Cardiac muscle cell (in vitro differentiated cells and primary cell): ENCODE measurements at places on chromosomes 7 and 10. TPM values are rescaled to one million over a fixed set of nuclear protein-coding genes. Genes with fewer than 3 reads are reported as not detected.

GRCh38 chr7:47501406-47501805, 80.5 kb downstream of the TNS3 start:
- H3K4me3 ChIP-seq = no peak overlapping the region
- peaks cover 24% of the 10 kb centered on the region for H3K4me1 ChIP-seq
- H3K36me3 ChIP-seq = no peaks in the 10 kb centered on the region
- peak; percentile 82 for DNase-seq

The MCM10 gene
- 3.9 and 4.8 TPM in 2 replicates for total RNA-seq

DNA sequence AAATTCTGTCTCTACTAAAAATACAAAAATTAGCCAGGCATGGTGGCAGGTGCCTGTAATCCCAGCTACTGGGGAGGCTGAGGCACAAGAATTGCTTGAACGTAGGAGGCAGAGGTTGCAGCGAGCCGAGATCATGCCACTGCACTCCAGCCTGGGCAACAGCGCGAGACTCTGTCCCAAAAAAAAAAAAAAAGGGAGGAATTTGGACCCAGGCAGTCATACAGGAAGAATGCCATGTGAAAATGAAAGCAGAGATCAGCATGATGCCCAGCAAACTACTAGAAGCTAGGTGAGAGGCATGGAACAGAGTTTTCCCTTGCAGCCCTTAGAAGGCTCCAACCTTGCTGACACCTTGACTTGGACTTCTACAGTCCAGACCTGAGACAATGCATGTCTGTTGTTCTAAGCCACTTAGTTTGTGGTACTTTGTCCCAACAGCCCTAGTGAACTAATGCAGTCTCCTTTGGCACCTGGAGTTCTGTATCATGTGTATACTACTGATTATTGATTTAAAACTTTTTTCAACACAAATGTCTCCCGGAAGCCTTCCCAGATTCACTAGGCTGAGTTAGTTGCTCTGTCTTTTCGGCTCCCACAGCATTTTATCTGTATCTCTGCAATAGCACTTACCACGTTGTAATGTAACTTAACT, 10.2 kb upstream of the BAG3 start:
- H3K36me3 ChIP-seq = no peaks in the 10 kb centered on the region
- no peaks in the 10 kb centered on the region for H3K27me3 ChIP-seq
- no peak overlapping the region for H3K27ac ChIP-seq
- no peaks in the 10 kb centered on the region for H3K4me1 ChIP-seq
- H3K4me3 ChIP-seq = no peak overlapping the region

DNA sequence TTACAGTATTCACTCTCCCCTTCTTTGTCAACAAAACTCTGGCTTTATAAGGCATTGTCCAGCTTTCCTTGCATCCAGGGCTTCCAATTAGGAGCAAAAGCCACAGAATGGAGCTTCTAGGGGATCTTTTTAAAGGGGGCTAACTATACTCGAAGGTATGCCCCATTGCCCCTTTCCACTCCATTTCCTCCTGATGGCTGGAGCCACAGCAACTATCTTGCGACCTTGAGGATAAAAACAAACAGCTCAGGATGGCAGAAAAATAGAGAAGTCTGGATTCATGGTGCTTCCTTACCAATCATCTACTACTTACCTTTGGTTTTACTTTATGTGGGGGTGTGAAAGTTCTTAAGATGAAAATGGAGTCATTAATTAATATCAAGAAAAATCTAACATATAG, 206.3 kb upstream of the PODXL start:
- peaks cover 22% of the 10 kb centered on the region for H3K27me3 ChIP-seq
- no peaks in the 10 kb centered on the region for H3K4me1 ChIP-seq
- no peaks in the 10 kb centered on the region for H3K36me3 ChIP-seq
- no peak for DNase-seq

The NEURL1 gene
- 2.3 and 2.7 TPM in 2 replicates for total RNA-seq

GRCh38 chr10:12984165-12984747, 17.3 kb downstream of the CCDC3 start:
- no peaks in the 10 kb centered on the region for H3K27me3 ChIP-seq
- no peaks in the 10 kb centered on the region for H3K36me3 ChIP-seq
- H3K4me3 ChIP-seq = no peak overlapping the region
- no peak for DNase-seq

The NIPSNAP2 gene
- total RNA-seq = 97.7 and 123 TPM in 2 replicates

The ANKRD30A gene
- total RNA-seq = not detected in 2 replicates

- peaks cover 5% of the 10 kb centered on the region for H3K4me1 ChIP-seq
- H3K4me3 ChIP-seq = no peak overlapping the region
- H3K36me3 ChIP-seq = no peaks in the 10 kb centered on the region
- DNase-seq = no peak
Measured at GRCh38 chr10:132898391-132899053, 43.8 kb downstream of the CFAP46 start.

DNA sequence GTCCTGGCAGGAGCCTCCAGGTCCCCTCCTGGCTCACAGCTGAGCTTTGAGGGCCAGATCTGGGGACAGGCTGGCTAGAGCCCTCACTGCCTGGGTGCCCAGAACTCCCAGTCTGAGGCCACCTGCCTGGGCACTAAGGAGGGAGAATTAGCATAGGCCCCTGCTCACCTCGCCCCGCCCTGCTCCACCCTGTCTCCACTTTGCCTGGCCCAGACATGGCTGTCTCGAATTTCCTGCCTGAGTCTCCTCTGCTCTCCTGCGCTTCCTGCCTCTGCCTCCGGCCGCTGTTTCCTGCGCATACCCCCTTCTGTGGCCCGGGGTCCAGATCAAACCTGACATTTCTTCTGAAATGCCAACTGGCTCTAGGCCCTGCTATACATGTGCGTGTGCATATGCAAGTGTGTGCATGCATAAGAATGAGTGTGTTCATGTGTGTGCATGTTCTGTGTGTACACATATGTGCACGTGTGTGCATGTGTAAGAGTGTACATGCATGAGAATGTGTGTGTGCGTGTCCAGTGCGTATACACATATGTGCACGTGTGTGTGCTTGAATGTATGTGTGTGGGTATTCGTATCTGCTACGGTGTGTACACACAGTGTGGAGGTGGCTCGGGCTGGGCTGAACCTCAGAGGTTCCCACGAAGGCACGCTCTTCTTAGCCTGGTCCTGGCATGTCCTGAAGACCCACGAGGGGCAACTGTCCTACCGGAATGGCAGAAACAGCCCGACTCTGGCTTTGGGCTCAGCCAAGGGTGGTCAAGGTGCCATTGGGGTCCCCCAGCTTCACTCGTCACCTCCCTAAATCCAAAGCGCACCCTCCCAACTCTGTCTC, 64.9 kb downstream of the MYL10 start:
- no peak for DNase-seq
- H3K27me3 ChIP-seq = no peaks in the 10 kb centered on the region
- H3K27ac ChIP-seq = no peak overlapping the region
- H3K36me3 ChIP-seq = no peaks in the 10 kb centered on the region

DNA sequence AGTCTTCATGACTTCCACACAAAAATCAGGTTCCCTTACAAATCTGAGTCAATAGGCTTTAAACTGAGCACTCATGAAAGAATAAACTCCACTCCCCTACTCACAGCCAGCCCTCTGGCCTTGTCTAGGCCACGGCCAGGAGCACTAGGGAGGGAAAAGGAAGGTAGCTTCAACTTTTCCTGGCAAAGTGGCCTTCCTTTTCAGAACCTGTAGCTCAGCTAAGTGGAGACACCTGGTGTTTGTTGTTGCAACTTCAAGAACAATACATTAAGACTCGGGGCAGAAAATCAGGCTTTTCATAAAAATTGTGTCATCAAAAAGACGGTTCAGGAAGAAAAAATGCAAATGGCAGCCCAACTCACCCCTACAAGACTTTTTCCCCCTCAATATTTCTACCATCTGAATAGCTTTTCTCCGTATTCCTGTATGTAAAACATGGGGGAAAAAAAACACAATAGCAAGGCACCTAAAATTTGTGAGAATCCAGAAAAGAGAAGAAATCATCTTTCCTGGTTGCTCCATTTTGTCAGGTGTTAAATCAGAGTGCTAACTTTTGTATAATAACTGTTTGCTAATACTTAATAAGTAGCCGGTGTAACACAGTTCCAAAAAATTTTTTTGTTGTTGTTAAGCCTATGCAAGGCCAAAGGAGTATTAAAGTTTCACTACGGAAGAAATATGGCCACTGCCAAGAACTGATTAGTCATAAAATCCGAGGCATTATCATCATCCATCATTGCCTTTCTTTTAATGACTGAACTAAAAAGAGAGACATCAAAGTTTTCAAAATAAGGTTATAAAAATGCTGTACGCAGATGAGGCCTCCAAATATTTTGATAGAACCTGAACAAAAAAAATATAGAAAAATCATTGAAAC, 66.2 kb upstream of the ARID5B start:
- peak; percentile 84 for DNase-seq
- H3K36me3 ChIP-seq = no peaks in the 10 kb centered on the region
- H3K4me1 ChIP-seq = no peaks in the 10 kb centered on the region
- no peak overlapping the region for H3K4me3 ChIP-seq
- H3K27me3 ChIP-seq = no peaks in the 10 kb centered on the region
- H3K27ac ChIP-seq = no peak overlapping the region

The ZNF727 gene
- total RNA-seq = not detected in 2 replicates

- no peak overlapping the region for H3K27ac ChIP-seq
- H3K4me1 ChIP-seq = peaks cover 7% of the 10 kb centered on the region
- H3K4me3 ChIP-seq = no peak overlapping the region
- H3K36me3 ChIP-seq = no peaks in the 10 kb centered on the region
- DNase-seq = no peak
Measured at GRCh38 chr10:31885971-31886370, 42.7 kb downstream of the ARHGAP12 start.

GRCh38 chr7:16581286-16581685, 54.7 kb downstream of the LRRC72 start:
- DNase-seq = no peak
- no peaks in the 10 kb centered on the region for H3K27me3 ChIP-seq
- no peak overlapping the region for H3K4me3 ChIP-seq
- no peaks in the 10 kb centered on the region for H3K4me1 ChIP-seq
- no peak overlapping the region for H3K27ac ChIP-seq
- H3K36me3 ChIP-seq = no peaks in the 10 kb centered on the region

The ZCWPW1 gene
- 7.9 and 8.1 TPM in 2 replicates for total RNA-seq

GRCh38 chr10:50393784-50394467, 142.6 kb upstream of the ASAH2 start:
- H3K36me3 ChIP-seq = no peaks in the 10 kb centered on the region
- H3K27me3 ChIP-seq = no peaks in the 10 kb centered on the region
- no peak overlapping the region for H3K27ac ChIP-seq

- no peak overlapping the region for H3K27ac ChIP-seq
- H3K27me3 ChIP-seq = no peaks in the 10 kb centered on the region
- DNase-seq = no peak
- no peaks in the 10 kb centered on the region for H3K4me1 ChIP-seq
- H3K36me3 ChIP-seq = no peaks in the 10 kb centered on the region
Measured at GRCh38 chr7:98553666-98554065, 63.4 kb upstream of the NPTX2 start.

The METTL27 gene
- 5.1 and 5.2 TPM in 2 replicates for total RNA-seq

DNA sequence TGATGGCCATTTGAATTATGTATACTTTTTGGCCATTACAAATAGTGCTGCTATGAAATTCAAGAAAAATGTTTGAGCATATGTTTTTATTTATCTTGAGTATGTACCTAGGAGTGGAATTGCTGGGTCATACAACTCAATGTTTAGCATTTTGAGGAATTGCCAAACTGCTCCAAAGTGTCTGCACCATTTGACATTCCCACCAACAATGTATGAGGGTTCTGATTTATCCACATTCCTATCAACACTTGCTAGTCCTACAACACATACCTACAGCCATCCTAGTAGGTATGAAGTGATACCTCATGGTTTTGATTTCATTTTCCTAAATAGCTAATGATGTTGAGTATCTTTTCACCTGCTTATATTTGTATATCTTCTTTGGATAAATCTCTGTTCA, 165.5 kb downstream of the NOC3L start:
- no peak overlapping the region for H3K4me3 ChIP-seq
- H3K4me1 ChIP-seq = no peaks in the 10 kb centered on the region
- H3K27ac ChIP-seq = no peak overlapping the region
- DNase-seq = no peak

The ABCB1 gene
- total RNA-seq = not detected in 2 replicates

DNA sequence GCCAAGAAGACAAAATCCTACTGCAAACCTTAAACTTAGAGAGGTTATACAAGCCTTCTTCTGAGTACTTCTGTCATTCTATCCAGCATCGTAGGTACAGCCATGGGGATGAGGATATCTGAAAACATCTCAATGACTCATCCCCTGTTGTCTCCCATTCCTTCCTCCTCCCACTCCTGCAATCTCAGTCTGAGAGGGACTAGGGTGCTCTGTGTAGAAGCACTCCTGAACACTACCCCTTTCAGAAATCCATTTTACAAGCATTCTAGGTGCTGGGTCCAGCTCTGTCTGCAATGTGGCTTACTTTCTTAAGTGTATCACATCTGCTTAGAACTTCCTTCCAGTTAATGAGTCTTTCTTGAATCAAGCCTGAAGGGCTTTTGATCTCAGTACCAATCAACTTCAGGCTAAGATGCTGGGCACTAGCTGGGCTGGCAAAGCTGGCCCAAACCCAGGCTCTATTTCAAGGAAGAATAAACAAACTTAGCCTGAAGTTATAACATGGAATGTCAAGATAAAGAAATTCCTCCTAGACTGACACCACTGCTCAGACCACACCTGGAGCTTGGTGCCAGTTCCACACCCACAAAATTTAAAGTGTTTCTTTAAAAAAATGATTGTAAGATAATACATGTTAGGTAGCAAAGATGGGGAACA, 270.3 kb upstream of the AOAH start:
- DNase-seq = no peak
- H3K36me3 ChIP-seq = no peaks in the 10 kb centered on the region
- H3K4me1 ChIP-seq = peaks cover 17% of the 10 kb centered on the region
- H3K27ac ChIP-seq = no peak overlapping the region

The MYO1G gene
- 0.21 and 0.25 TPM in 2 replicates for total RNA-seq

The SEMA3C gene
- total RNA-seq = 36.2 and 53.5 TPM in 2 replicates

- no peak for DNase-seq
- no peaks in the 10 kb centered on the region for H3K27me3 ChIP-seq
- H3K4me3 ChIP-seq = no peak overlapping the region
- H3K4me1 ChIP-seq = no peaks in the 10 kb centered on the region
- no peak overlapping the region for H3K27ac ChIP-seq
Measured at GRCh38 chr10:120607710-120608703, 151.0 kb downstream of the PLPP4 start.

The UCN3 gene
- not detected in 2 replicates for total RNA-seq

DNA sequence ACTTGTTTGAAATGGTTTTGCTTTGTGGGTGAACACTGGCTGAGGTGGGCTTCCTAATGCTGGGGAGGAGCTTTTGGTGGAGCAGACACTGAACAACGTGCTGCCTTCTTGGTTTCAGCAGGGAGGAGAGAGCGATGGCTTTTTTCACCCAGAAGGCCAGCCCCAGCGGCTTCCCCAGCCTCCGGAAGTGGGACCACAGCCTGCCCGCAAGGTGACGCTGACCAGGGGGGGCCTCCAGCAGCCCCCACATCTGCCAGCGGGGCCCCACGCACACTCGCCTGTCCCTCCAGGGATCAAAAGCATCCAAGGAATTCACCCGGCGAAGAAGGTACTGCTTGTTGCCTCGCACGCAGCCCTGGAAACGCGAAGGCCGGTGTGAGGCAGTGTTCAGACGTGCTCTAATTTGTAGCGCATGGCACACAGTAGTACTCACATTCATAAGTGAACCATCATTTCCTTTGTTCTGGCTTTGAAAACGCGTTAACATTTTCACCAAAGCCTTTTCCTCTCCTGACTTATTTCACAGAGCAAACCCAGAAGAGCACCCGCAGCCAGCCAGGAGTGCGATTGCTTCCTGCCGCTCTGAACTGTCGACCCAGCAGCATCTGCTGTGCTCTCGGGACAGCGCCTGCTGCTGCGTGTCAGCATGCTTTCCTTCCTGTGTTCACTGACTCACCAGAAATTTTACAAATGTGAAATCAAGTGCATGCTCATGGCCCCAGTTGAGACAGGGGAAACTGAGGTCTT, 48.4 kb downstream of the SHH start:
- H3K27me3 ChIP-seq = no peaks in the 10 kb centered on the region
- no peak overlapping the region for H3K27ac ChIP-seq
- no peak for DNase-seq
- peaks cover 7% of the 10 kb centered on the region for H3K4me1 ChIP-seq
- no peak overlapping the region for H3K4me3 ChIP-seq
